ENCODE measurements at places on chromosomes 6 and 20. TPM values are rescaled to one million over a fixed set of nuclear protein-coding genes. Genes with fewer than 3 reads are reported as not detected.

Gene SALL4
- polyA plus RNA-seq = 1.4 TPM

Gene GPX5
- not detected for polyA plus RNA-seq

Gene CCN6
- polyA plus RNA-seq = 0.69 TPM

Gene SGK1
- polyA plus RNA-seq = 97.8 TPM

Gene HLA-DQB2
- 0.76 TPM for polyA plus RNA-seq

Gene ERVFRD-1
- 0.18 TPM for polyA plus RNA-seq

Gene DLK2
- 14.5 TPM for polyA plus RNA-seq

Gene IL22RA2
- polyA plus RNA-seq = not detected

Gene CALHM6
- 9.0 TPM for polyA plus RNA-seq

Gene MLIP
- polyA plus RNA-seq = 0.92 TPM

Gene E2F1
- 11.4 TPM for polyA plus RNA-seq

Gene BFSP1
- polyA plus RNA-seq = 2.6 TPM

Gene KCNS1
- polyA plus RNA-seq = 7.0 TPM

Gene ULBP3
- 5.6 TPM for polyA plus RNA-seq

Gene SRMS
- 0.22 TPM for polyA plus RNA-seq

Gene CNBD2
- 0.41 TPM for polyA plus RNA-seq

Gene PI3
- polyA plus RNA-seq = not detected

Gene UBD
- not detected for polyA plus RNA-seq

Gene KCNK5
- polyA plus RNA-seq = 4.8 TPM

Gene BPIFB1
- 0.13 TPM for polyA plus RNA-seq

Gene UST
- 21.5 TPM for polyA plus RNA-seq

Gene RGS17
- 17.9 TPM for polyA plus RNA-seq

Gene BCAS1
- polyA plus RNA-seq = 402 TPM

Gene FRK
- 0.43 TPM for polyA plus RNA-seq

Gene MAS1
- 0.03 TPM for polyA plus RNA-seq

Gene ELMO2
- polyA plus RNA-seq = 76.3 TPM

Gene RPL7L1
- polyA plus RNA-seq = 111 TPM

Gene RIPPLY2
- 13.3 TPM for polyA plus RNA-seq

Gene SLC17A3
- polyA plus RNA-seq = not detected

Gene NR2E1
- not detected for polyA plus RNA-seq

Gene KIF25
- 1.2 TPM for polyA plus RNA-seq

Gene ROS1
- 0.03 TPM for polyA plus RNA-seq

Gene RRAGD
- 49.1 TPM for polyA plus RNA-seq

Gene STMN3
- 495 TPM for polyA plus RNA-seq

Gene ZC2HC1B
- polyA plus RNA-seq = not detected

Gene TUBB2B
- 1,720 TPM for polyA plus RNA-seq

Gene AKAP12
- 94.8 TPM for polyA plus RNA-seq

Gene RAMACL
- 0.49 TPM for polyA plus RNA-seq

Gene SLC4A11
- polyA plus RNA-seq = 0.44 TPM

Gene NT5E
- 18.8 TPM for polyA plus RNA-seq

Gene TXNDC5
- polyA plus RNA-seq = 55.8 TPM

Gene CASS4
- polyA plus RNA-seq = 1.1 TPM

Gene HDGFL1
- polyA plus RNA-seq = not detected

Gene CRISP2
- 2.6 TPM for polyA plus RNA-seq

Gene BPIFB2
- polyA plus RNA-seq = not detected

Gene DZANK1
- polyA plus RNA-seq = 11.1 TPM

Gene SIRPD
- not detected for polyA plus RNA-seq

Gene DYNLT2
- polyA plus RNA-seq = 7.2 TPM
